GF-D8 (cell line): ENCODE measurements at places on chromosomes 11 and 22.

DNA sequence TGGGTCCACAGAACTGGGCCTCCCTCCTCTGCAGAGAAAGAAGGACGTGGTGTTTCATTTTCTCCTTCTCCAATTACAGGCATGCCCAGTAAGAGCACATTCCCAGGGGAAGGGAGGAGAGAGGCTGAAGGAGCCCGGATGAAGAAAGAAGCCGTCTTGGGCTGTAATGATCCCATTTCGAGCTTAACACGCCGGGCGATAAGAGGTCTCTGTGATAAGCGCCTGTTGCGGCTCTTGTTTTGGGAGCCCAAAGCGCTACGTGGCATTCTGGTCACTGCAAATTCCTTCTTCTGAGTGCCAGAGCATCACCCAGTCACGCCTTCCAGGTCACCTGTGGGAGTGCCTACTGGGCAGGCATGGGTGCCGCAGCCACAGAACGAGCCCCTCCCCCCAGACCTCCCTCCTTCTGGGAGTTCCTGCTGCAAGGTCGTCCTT, 57.5 kb downstream of the ANO1 start:
- DNase-seq, result no peak

DNA sequence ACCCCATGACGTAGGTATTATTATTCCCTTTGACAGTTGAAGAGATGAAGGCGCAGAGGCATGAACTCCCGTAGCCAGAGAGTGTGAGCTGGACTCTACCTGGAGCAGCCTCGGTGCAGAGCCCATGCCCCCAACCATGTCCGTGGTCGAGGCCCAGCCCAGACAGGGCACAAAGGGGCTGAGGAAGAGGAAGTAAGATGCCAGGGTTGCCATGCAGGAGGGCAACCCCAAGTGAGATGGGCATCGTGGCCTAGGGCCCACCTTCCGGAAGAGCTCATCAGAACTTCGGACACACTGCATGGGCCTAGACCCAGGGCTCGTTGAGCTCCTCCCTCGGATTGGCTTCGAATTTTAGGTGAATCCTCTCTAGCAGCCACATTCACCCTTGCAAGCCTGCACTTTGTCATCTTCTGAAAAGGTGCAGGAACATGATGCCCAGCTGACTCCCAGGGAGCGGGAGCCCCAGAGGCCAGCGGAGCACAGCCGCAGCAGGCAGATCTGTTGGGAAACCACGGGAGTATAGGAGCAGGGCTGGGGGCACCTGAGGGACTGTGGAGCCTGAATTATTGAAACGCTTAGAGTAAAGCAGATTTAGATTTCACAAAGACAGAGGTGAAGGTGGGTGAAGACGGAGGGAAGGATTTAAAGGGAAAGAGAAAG, 29.0 kb upstream of the JAM3 start:
- DNase-seq, result no peak

DNA sequence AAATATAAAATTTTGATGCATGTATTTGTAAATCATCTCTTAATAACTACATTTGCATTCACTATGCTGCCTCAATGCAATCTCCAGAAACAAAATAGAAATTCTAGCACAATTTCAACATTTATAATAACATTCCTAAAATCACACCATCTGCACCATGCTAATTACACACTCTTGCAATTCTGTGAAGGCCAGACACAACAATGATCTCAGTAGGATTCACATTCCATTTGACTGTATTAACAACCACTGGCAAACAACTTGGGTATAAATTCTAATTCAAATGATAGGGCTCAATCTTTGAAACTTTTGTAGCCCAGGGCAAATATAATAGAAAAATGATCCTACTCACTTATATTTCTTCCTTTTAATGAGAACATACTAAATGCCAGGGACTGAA, 25.9 kb downstream of the RAB6A start:
- DNase-seq, result no peak

- no peak for DNase-seq
Observed at GRCh38 chr11:92276773-92277172, 52.2 kb downstream of the FAT3 start.

GRCh38 chr22:36386900-36387708, 663 bp downstream of the MYH9 start:
- peak; percentile 54 for DNase-seq

DNA sequence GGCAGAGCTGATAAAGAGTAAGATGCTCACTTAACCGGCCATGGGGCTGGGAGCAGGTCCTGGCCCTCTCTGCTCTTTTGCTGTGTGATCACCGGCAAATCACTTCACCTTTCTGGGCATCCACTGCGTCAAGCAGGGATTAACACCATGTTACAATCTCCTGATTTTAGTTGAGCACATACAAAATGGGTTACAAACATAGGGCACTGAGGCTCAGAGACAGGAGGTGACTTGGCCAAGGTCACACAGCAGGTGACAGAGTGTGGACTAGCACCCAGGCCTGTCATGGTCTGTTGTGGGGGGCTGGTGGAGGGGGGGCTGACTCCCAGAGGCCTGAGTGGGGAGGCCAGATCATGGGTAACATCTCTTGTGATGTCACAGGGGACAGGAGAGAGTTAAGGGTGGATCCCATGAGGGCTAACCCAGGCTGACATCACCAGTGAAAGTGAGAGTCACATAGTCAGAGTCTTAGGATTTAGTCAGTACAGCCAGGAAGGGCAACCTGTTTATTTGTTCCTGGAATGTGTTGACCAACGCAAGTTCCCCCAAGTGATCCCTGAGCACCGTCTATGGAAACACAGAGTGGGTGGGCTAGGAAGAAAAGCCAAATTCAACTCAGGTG, 27.8 kb downstream of the GDPD5 start:
- DNase-seq, result no peak

DNA sequence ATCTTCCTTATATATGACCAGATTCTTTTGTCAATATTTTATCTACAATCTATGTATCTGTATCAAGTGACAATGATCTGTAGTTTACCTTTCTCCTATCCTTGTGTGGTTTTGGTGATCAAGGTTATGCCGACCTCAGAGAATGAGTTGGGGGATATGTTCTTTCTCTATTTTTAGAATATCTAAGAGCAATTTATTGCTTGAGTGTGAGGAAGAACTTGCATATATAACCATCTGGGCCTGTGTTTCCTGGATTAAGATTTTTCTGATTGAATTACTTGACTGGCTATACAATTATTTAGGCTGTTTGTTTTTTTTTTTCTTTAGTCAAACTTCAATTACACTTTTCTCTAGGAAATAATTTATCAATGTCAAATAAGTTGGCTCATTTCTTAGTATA, 14.0 kb upstream of the C22orf39 start:
- no peak for DNase-seq

- no peak for DNase-seq
Observed at GRCh38 chr22:20397498-20397897, 3.5 kb downstream of the ZNF74 start.

DNA sequence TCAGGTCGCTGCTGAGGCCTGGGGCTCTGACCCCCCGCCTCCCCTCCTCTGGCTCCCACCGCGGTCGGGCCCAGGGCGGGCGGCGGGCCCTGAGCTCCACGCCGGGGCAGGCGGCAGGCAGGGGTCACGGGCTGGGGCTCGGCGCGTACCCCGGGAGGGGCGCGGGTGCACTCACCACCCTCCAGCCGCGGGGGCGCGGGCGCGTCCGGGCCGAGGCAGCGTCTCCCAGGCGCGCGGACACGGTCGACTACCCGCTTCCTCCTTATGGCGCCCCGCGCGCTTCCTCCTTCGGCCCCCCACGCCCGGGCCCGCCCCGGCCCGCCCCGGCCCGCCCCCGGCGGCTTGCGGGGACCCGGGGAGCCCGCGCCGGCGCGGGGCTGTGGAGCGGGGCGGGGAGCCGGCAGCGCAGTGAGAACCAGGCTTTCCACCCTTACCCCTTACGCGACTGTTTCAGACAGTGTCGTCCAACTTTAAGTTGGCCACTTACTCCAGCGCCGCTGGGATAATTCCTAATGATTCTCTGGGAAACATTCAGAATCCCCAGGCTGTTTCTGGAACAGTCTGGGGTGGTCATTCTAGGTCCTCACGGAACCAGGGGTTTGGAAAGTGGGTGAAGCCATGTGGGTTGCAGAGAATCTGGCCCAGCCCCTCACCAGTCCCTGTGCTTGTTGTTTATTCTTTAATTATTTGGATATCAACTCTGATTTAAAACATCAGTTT, at the start of gene BID:
BID (minus strand) TSS at position 264 of the 720 bp plus-strand sequence. CDS start 24,353 bp downstream, outside the sequence.
- peak; percentile 3 for DNase-seq

- DNase-seq, result peak; percentile 61
Observed at GRCh38 chr22:46052801-46053562, 76.0 kb upstream of the WNT7B start.

DNA sequence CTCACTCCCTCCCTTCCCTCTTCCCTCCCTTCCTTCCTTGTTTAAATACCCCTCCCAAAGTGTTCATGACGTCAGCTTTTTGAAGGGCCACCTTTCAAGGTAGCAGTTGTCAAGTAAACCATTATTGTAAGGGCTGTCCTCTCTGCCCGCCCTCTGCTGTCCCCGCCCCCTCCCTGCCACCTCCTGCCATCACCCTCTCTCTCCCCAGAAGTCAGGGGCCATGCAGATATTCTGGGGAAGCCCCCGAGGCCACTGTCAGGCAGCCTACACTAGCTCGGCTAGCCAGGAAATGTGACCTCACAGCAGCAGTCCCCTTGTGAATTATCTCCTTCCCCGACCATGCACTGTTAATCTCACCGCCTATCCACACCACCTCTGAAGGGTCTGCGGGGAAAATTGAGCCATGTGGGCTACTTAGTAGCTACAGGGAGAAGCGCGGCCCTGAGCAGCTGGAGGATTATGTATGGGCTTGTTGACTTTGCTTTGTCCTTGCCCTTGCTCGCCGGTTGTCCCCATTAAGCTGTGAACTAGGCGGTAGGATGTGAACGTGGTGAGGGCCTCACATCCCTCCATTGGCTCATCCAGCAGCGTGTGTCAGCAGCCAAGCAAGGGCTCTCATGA, 42.1 kb upstream of the ATXN10 start:
- no peak for DNase-seq

- no peak for DNase-seq
Observed at GRCh38 chr11:29963796-29964195, 53.0 kb downstream of the KCNA4 start.

GRCh38 chr11:134639586-134640330, 227.7 kb upstream of the B3GAT1 start:
- DNase-seq, result no peak

- no peak for DNase-seq
Observed at GRCh38 chr22:44622679-44623078, 79.3 kb upstream of the PRR5 start.

DNA sequence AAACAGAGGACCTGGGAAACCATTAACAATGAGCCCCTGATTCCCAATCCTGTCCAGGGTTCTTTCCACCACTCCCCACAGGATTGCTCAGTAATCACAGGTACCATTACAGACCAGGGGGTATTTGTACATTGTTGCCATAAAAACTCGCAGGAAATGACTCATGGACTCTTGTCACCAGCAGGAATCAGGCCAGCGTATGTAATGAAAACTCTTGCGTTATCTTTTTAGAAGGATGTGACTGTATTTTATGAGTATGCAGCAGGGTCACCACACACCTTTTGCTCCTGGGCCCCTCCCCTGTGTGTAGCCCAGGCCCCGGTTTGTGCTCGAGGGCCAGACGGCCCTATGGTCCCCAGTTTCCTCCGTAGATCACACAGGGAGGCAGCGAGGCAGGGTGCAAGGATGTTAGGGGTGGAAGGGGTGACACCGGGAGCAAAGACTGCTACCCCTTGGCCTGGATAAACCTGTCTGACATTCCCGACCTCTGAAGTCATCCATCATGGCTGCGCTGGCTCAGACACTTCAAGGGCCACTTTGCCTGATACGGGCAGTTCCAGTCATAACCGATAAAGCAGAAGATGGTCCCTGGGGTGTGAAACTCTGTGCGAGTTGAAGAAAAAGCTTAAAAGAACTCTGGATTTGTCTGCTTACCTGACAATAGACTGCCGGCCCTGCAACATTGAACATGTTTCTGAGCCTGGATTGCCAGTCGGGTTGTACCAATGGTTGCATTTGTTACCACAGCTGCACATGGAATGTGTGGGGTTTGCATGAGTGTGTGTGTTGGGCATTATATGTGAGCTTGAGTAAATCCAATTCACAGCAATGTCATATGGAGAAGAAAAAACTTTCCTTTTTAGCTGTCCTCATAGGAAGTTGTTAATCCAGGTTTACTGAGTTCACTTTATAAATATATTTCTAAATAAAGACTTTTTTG, 56.9 kb downstream of the MICAL2 start:
- DNase-seq, result no peak

GRCh38 chr11:1303973-1304372, 5.5 kb downstream of the TOLLIP start:
- DNase-seq, result no peak

- DNase-seq, result no peak
Observed at GRCh38 chr11:134144744-134145143, 75.9 kb downstream of the JAM3 start.

DNA sequence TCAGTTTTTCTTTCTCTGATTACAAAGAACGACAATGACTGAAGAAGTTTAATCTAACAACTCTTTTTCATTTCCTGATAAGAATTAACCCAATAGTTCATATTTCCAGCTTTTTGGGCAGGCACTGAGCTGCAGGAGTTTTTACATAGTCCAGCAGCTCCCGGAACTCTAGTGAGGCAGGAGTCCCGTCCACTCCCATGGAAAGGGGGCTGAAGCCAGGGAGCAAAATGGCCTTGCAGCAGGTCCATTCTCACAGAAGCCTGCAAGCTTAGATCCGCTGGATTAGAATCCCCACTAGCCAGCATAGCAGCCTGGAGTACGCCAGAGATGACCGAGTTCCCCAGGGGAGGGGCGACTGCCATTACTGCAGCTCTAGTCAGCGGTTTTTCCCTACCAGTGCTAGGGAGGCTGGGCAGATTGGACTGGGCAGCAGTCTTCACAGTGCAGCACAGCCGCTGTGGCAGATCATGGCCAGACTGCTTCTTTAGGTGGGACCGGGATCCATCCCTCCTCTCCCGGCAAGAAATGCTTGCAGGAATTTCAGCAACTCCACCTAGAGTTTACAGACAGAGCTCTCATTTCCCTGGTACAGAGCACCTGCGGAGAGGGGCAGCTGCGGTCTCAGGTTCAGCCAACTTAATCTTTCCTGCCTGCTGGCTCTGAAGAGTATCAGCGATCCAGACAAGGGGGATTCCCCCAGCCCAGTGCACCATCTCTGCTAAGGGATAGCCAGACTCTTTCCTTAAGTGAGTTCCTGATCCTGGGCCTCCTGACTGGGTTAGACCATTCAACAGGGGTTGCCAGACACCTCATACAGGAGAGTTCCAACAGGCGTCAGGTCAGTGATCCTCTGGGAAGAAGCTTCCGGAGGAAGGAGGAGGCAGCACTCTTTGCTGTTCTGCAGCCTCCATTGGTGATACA, 742 bp upstream of the CASP4 start:
- DNase-seq, result no peak

DNA sequence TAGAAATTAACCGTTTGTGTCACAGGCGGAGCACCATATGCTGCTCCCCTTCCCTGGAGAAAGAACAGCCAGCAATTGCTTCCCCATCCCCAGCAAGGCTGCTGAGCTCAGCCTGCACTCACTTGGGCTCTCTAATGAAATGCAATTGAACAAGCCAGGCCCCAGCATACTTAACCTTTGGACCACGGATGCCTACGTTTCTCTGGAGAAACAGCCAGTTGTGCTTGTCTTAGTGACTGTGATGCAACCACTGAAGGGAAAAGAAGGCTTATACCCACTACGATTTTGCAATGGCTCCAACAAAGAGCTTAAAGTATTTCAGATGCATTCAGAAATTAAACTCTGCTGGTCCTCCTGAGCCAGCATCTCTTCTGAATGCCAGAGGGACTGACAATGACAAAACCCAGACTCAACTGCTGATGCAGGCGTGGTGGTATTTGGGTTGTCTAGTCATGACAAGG, 51.3 kb upstream of the SESN3 start:
- no peak for DNase-seq

GRCh38 chr11:15944460-15944859, 411.9 kb downstream of the SOX6 start:
- DNase-seq, result no peak
